Neural crest cell (in vitro differentiated cells): ENCODE measurements at places on chromosomes 12 and 14. TPM values are rescaled to one million over a fixed set of nuclear protein-coding genes. Genes with fewer than 3 reads are reported as not detected.

- H3K36me3 ChIP-seq: peaks cover under 1% of the 10 kb centered on the region
Measured at GRCh38 chr14:81235096-81235495, 14.3 kb upstream of the GTF2A1 start.

- H3K36me3 ChIP-seq: peaks cover 33% of the 10 kb centered on the region
- no peak for DNase-seq
- H3K27me3 ChIP-seq: no peaks in the 10 kb centered on the region
Measured at GRCh38 chr12:45381351-45381750, 165.5 kb downstream of the ANO6 start.

GRCh38 chr14:61599942-61600341 lies 95.4 kb upstream of the HIF1A start:
- H3K27me3 ChIP-seq: peaks cover 2% of the 10 kb centered on the region
- H3K4me3 ChIP-seq: no peak overlapping the region
- H3K27ac ChIP-seq: no peak overlapping the region
- H3K36me3 ChIP-seq: no peaks in the 10 kb centered on the region
- H3K4me1 ChIP-seq: peaks cover 38% of the 10 kb centered on the region

DNA sequence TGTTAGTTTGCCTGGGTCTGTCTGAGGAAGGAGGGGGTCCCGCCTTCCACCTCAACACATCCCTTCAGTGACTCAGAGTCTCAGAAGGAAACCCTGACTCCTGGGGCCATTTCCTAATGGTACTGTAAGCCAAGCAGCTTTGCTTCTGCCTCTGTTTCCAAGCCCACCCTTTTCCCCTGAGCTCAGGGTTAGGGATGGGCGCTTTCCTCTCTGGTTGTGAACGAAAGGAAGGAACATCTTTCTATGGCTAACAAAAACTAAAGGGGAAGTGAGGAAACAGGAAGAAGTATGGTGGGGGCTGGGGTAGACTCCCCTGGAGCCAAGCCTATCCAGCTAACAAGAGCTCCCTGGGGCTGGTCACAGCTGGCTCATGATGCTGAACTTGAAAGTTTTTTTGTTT lies 11.6 kb upstream of the UNC119B start:
- DNase-seq: no peak
- no peak overlapping the region for H3K27ac ChIP-seq
- no peaks in the 10 kb centered on the region for H3K27me3 ChIP-seq
- H3K4me3 ChIP-seq: no peak overlapping the region
- H3K36me3 ChIP-seq: peaks cover 23% of the 10 kb centered on the region

ARHGAP9 gene
- 0.56 and 1.0 TPM in 2 replicates for total RNA-seq

INHBC gene
- total RNA-seq: 0.14 TPM in 1 of 2 replicates, not detected in the other
